ENCODE measurements at places on chromosomes 5 and 9.

DNA sequence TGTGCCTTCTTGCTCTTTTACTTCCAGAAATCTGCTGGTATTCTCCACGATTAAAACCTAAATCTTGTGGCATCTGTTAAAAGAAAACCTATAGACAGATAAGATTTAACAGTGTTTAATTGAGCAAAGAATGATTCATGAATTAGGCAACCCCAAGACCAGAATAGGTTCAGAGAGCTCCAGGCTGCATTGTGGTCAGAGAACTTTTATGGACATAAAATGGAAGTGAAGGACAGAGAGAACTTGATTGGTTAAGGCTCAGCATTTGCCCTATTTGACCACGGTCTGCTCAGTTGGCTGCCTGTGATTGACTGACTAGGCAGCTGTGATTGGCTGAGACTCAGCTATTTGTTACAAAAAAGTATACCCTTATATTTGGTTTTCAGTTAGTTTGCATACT, 10.4 kb upstream of the SLC36A2 start:
- no peak for DNase-seq

DNA sequence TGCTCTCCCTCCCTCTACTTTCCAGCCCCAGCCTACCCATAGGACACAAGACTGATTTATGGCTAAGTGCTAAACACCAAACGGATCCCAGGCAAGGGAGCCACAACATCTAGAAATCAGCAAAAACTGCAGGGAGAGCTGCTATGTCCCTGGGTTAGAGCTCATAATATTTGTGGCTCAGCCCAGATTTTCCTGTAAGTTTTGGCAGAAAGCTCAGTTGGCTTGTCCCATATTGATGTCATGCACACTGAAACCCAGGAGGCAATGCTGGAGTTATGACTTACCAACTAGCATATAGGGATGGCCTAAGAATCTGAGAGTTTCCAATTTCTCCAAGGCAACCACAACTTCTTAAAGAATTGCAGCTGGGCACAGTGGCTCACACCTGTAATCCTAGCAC, 44.7 kb upstream of the MYOT start:
- no peak for DNase-seq

GRCh38 chr5:127055880-127056653, 17.2 kb downstream of the C5orf63 start:
- DNase-seq = no peak

DNA sequence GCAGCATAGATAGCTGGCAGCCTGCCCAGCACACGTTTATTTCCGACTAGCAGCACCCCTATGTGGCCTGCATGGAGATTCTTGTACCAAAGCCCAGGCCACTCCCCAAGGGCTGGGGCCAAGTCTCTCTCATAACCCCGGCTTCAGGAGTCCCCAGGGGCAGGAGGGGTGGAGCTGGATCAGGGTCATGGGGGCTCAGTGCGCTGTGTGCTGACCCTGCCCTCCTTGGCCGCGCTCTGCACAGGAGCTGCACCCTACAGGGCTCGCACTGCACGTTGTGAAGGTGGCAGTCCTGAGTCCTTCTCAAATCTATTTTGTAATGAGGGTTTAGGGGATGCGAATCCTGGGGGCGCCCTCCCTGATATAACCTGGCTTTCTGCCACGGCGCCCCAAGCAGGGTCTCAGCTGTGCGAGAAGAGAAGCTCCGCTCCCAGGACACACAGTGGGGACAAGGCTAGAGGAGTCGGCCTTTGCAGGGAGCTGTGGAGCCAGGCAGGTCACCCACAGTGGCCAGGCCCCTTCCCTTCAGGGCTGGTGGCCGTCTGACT, 28.6 kb downstream of the NKD2 start:
- DNase-seq = no peak

GRCh38 chr9:111896942-111897600, 457 bp downstream of the UGCG start:
- DNase-seq = no peak

GRCh38 chr5:176365351-176366231, at the start of gene ARL10:
Gene ARL10, plus strand, starts transcription at chr5:176365487. Its CDS starts 77 bp downstream, at chr5:176365564.
- DNase-seq = no peak

- no peak for DNase-seq
Observed at GRCh38 chr5:42767491-42768105, 11.0 kb downstream of the CCDC152 start.

DNA sequence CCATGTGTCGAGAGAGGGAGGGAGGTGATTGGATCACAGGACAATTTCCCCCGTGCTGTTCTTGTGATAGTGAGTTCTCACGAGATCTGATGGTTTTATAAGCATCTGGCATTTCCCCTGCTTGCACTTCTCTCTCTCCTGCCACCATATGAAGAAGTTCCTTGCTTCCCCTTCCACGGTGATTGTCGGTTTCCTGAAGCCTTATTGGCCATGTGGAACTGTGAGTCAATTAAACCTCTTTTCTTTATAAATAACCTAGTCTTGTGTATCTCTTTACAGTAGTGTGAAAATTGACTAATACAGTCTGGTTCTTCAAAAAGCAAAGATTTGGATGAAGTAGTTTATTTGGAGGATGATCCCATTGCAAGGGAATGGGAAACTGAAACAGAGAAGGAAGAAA, 11.3 kb upstream of the MIER3 start:
- no peak for DNase-seq

DNA sequence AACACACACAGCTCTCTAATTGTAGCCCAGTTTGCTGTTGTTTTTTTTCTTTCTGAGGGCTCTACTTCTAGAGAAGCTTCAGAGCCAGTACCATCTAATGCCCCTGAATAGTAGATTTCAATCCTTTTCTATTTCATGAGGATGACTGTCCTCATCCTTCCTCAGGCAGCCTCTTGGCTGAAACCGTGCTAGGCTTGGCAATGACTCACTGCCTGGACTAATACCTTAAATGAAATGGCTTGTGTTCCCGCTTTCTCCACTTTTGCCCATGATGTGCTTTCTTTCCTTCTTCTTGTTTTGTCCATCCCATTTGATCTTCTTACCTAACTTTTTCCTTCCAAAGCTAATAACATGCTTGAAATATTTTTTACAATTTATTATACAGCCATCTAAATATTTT, 80.1 kb downstream of the ITGA1 start:
- no peak for DNase-seq

GRCh38 chr5:60340326-60340725, 359.6 kb downstream of the DEPDC1B start:
- DNase-seq = no peak

- DNase-seq = no peak
Observed at GRCh38 chr5:53479590-53480415, 626 bp upstream of the FST start.

GRCh38 chr5:39599721-39600431, 175.1 kb upstream of the DAB2 start:
- no peak for DNase-seq

DNA sequence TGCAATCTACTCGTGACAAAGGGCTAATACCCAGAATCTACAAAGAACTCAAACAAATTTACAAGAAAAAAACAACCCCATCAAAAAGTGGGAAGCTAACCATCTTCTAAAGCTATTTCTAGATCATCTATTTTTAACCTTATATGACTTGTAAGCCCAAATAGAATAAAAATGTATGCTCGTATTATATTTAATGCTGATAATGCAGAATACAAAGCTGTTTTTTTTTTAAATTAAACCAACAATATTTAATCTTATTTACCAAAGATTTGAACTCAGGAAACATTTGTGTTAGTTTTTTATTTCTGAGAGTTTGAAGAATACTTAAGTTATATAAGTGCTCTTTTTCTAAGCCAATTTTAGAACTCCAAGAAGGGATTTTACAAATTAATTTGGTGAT, 652.1 kb downstream of the LRRC70 start:
- DNase-seq = no peak

DNA sequence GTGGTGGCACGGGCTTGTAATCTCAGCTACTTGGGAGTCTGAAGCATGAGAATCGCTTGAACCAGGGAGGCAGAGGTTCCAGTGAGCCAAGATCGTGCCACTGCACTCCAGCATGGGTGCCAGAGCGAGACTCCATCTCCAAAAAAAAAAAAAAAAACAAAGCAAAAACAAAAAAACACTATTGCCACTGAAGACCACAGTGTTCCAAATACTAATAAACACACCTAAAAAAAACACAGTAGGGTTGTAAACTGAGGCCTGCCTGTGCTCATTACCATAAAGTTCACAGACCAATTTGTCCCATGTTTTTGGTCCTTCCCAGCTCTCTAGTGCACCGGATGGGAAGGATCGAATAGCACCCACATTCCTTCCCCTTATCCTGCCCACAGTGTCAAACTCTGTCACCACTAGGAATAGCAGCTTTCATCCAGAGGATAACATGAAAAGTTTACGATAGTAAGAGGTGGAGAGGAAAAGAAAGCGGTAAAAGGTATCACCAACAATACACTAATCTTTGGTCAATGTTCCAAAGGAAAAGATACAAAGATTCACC, 49.2 kb downstream of the MYO10 start:
- no peak for DNase-seq

DNA sequence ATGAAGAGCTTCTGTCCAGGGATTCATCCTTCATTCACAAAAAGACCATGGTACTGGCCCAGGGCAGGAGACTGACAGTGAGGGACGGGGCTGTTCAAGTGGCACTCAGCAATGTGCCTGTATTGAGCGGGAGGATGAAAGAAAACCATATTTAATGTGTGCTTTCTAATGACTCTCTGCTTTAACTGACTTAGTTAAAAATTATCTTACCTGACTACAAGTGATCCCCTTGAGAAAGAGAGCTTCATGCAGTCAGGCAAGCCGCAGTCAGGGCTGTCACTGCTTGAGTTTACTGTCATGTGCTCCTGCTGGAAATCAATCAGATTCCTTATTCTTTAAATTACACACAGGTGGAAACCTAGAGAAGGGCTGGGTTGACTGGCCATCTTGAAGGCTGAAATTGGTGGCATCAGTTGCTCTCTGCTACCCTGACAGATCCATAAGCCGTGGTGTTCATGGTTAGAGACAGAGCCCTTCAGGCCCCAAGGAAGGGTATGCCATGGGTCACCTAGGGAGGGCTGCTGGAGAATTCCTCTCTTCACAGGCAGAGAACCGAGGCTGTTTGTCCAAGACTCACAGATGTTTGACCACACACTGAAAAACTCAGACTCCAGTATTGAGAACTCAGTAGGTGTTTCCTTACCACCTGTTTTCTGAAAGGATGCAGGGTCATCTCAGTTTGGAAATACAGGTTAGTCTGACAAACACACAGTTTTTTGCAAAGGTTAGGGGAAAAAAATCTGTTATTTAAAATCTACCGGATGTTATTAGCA, 70.9 kb downstream of the TRIO start:
- no peak for DNase-seq

DNA sequence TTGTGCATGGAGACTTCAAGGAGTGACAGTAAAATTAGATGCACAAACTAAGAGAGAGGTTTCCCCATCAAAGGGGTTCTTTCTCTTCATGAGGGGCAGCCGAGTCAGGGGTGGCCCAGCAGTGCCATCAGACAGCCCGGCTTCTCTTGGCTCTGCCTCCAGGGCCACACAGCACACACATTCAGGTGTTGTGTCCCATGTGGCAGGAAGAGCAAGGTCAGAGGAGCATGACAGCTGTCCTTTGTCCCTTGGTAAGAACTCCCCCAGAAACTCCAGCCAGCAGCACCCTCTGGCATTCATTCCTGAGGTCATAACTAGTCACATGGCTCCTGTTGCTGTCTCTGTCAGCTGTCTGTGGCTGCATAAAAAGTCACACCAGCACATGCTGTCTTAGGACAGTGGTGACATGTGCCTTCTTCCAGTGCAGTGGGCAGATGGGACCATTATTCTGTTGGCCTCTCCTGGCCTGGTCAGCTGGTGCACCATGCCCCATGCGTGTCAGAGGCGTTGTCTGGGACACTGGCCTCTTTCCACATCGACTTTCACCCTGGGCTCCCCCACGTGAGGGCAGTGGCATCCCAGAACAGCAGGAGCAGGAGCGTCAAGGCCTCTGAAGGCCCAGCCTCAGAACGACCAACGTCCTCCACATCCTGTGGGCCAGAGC, 78.4 kb upstream of the OTULINL start:
- no peak for DNase-seq

- DNase-seq = no peak
Observed at GRCh38 chr5:91125916-91126315, 257.2 kb downstream of the ARRDC3 start.

GRCh38 chr5:98308960-98309359, 464.5 kb upstream of the RGMB start:
- DNase-seq = no peak

GRCh38 chr9:71916834-71917534, 5.5 kb downstream of the C9orf85 start:
- no peak for DNase-seq

- no peak for DNase-seq
Observed at GRCh38 chr5:135880278-135880677, 15.4 kb downstream of the IL9 start.

GRCh38 chr5:62547945-62548630, 30.5 kb upstream of the LRRC70 start:
- no peak for DNase-seq

GRCh38 chr5:115939059-115939458, 23.2 kb upstream of the LVRN start:
- DNase-seq = no peak

- DNase-seq = no peak
Observed at GRCh38 chr5:370959-371810, 49.7 kb downstream of the AHRR start.

- DNase-seq = no peak
Observed at GRCh38 chr9:121286688-121286972, 18.7 kb downstream of the GSN start.

- no peak for DNase-seq
Observed at GRCh38 chr9:123615381-123615780, 259.4 kb downstream of the CRB2 start.

GRCh38 chr5:145947581-145947980, 11.2 kb downstream of the SH3RF2 start:
- DNase-seq = no peak

GRCh38 chr9:34689116-34689470, 2.0 kb downstream of the CCL19 start:
- DNase-seq = no peak

DNA sequence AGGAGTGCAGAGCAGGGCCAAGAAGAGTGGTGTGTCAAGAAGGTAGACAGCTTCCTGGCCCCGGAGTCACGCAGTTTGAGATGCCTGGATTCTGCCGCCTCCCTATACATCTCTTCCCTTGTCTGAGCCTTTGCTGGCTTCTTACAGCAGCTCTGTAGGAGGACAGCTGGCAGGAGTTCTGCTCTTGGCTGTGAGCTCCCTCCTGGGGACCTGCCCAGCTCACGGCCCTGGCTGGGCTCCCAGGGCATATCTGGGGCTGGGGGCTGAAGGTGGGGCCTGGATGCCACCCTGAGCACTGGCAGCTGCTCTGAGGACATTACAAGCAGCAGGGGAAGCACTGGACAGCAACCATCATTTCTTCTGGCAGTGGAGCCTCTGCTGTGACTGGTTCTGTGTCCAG, 786 bp upstream of the TSSK1B start:
- DNase-seq = no peak

Data from SIG-M5 (cell line).